ENCODE measurements at places on chromosomes 3 and 15.

DNA sequence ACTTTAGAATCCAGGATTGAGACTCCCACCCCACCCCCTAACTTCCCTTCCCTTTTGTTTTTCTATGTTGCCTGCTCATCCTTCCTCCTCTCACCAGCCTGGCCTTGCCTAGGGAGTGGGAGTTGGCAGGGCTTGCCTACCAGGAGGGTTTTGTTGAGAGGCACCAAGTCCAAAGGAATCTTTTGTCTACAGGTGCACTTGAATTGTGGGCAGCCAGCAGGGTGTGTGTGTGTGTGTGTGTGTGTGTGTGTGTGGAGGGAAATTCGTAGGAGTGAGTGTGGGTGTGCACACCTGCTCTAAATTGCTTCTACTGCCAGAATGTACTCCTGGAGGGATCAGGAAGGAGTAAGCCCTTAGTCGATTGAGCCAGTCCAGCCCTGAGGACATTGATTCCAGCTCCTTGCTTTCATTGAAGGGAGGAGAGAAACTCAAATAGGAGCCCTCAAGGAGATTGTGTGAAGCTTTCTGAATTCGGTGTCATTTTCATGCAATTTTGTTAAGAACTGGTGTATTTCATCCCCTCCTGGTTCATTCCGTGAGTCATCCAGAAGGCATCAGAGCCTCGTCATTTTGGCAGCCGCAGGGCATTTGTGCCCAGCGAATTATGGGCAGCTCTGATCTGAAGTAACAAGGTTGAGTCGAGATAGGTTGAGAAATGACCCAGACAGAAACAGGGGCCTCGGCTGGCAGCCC is 112.1 kb downstream of the SLCO3A1 start:
- no peak for DNase-seq

DNA sequence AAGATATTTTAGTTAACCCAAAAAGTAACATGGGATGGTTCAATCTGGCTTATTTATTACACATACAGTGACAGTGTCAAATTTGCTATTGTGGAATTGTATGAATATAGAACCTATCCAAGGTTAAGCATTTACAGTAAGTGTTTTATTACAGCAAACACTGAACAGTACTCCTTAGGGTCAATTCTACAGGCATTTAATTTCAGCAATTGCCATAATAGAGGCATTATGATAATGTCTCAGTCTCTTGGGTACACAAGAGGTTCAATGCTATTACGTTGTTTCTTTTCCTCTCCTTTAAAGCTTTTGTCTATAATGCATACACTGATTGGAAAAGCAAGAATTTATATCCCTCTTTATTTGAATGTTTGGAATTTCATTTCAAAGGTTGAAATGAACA is 275.7 kb upstream of the NAALADL2 start:
- DNase-seq, result no peak

GRCh38 chr3:50270422-50271224 is 1.7 kb downstream of the SEMA3B start:
- DNase-seq, result no peak

DNA sequence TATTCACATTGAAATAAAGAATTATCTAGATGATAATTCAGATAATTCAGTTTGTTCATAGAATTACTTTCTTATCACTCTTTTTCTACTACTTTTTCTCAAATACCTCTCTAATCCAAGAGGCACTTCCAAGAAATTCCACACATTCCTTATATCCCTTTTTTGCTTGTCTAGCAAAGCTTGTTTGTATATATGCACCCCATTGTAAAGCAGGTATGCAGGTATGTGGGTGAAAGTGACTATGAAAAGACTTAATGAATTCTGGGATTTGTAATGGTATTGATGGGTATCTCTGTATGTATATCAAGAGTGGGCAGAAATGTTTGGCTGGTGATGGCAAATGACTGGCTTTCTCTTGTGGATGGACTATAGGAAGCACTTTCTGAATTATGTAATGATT is 94.1 kb upstream of the FGF7 start:
- no peak for DNase-seq

DNA sequence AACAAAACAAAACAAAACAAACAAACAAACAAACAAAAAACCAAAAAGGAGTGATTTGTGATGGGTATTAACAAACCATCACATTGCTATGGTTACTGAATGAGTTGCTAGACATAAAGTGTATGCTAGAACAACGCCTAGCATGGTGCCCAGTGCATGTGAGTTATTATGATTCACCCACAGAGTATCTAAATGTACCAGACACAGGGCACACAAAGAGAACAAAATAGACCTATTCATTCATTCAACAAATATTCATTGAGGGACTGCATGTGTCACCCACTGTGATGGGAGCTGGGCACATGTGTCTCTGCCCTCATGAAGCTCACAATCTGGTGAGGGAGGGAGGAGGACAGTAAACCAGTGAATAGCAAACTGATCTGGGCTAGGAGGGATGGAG is 11.6 kb upstream of the ACAN start:
- no peak for DNase-seq

DNA sequence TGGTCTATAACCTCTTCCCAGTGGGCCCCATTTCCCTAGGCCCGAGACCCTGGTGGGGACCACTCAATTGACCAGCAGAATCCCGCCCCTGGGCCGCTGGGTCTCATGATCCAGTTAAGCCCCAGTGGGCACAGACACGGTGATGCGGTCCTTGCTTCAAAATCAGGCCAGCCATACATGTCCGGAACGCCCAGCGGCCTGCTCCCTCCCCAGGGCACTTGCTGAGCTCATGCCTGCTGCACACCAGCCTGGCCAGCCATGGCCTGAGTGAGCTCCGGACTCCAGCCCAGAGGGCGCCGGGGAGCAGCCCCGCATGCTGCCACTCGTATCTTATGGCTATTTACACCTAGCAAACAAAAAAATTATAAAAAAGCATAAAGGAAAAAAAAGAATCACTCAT is 34.4 kb upstream of the IQSEC1 start:
- DNase-seq, result no peak

GRCh38 chr3:193301433-193301832 is 60.4 kb downstream of the PLAAT1 start:
- no peak for DNase-seq

DNA sequence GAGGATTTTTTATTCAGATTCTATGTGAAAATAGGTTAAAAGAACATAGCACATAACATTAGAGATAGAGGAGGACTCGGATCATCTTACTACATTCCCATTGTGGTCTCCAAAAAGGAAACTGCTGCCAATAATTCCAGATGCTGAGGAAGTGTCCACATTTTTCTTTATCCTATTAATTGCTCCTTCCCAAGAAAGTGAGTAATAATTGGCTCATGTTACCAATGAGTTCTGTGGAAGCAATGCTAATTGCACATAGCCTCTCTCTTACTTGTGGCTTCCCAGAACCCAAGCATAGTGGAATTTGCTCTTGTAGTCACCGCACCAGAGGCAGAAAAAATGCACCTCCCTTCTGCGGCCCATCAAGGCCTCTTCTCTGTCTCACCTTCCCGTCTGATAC is 208.4 kb downstream of the PLOD2 start:
- no peak for DNase-seq

- no peak for DNase-seq
Observed at GRCh38 chr3:45676325-45677032, 12.7 kb upstream of the SACM1L start.

- DNase-seq, result no peak
Observed at GRCh38 chr3:112735926-112736325, 95.0 kb upstream of the CCDC80 start.

DNA sequence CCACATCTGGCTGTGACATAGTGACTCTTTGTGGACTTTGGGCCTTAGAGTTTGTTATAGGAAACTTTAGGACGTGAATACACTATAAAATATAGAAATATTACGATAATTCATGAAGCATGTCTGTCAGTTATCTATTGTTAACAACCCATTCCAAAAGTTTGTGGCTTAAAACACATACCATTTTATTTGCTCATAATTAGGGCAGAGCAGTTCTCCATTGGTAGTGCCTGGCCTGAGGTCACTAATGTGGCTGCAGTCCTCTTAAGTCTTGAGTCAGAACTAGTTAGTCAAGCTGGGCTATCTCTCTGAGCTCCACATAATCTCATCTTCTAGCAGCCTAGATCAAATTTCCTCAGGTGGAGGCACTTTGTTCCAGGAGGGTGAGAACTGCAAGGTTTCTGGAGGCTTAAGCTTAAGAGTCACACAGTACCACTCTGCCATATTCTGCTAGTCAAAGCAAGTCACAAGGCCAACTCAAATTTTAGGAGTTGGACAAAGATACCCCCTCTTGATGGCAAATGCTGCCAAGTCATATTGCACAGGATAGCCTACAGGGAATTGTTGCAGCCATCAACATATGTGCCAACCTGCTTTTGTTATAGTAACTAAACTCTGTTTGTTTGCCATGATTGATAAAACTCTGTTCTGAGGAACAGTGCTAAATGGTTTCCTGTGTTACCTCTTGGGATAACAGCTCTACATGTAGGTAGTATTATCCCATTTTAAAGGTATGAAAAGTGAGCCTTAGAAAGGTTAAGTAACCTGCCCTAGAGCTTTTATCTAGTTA is 8.7 kb downstream of the ATXN7 start:
- no peak for DNase-seq

- no peak for DNase-seq
Observed at GRCh38 chr3:194073926-194074325, 62.0 kb upstream of the HES1 start.

DNA sequence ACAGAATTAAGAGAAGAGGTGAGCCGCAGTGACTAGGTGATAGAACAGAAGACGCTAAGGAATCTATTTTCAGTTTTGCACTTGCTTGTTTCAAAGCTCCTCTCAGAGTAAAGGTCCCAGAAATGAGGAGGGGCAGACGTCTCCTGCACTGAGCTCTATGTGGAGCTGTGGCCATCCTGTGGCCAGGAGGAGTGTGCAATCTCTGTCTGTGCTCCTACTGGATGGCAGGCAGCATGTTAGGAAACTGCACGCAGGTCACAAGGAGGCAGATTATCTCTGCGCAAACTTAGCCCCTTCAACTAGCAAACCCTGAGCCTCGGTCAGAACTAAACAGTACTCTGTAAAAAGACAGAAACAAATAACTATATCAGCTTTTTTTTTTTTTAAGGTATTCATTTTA is 31.1 kb upstream of the PPIB start:
- DNase-seq, result no peak

DNA sequence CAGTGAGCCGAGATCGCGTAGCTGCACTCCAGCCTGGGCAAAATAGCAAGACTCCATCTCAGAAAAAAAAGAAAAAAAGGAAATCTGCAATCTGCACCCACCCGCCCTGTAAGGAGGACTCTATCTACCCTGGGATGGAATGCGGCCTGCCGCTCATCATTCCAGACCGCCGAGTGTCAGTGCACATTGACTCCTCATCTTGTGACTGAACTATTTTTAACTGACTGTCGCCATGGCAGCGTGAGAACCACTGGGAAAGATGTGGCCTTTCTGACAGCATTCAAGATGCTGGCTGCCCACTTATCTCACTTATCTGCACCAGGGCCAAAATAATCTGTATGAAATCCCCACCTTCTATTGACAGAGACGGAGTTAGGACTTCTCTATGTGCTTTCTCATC is 38.8 kb upstream of the ANKRD34C start:
- no peak for DNase-seq

- DNase-seq, result peak; percentile 50
Observed at GRCh38 chr15:78177447-78177873, 28.3 kb downstream of the IDH3A start.

DNA sequence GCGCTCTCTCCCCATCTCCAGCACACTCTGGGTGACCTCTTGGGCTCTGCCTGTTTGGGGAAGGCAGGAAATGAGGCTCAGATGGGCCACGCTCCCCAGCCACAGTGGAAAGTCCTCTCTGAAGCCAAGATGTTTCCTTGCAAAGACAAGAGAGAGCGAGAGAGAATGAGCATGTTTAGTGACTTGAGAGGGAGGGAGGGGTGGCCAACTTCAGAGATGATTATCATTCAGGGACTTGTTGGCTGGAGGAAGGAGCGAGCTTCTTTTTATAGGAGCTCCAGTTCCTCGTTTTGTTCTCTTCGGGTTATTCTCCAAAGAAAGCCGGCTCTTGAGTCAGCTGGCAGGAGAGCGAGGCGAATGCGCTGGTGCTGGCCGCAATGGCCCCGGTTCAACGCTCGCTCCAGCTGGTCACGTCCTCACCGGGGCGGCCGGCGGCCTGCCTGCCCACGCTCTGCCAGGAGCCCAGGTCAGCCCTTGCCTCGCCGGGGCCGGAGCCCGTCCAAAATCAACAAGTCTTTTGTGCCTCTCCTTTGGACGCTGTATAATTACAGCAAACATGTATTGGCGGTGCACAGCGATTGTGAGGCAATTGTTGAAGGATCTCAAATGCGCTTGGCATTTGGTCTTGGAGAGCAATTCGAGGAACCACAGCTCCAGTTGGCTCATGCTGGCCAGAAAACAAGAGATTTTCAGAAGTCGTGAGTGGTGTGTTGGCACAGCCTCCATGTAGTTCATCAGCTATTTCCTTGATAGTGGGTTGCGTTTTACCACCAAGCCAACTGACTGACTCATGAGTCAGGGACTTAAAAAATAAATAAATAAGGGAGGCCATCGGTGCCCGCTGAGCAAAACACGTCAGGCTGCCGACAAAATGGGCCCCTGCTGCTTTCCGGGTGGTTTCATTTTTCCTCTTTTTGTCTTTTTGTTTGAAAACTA is 288.6 kb downstream of the UACA start:
- peak; percentile 96 for DNase-seq

DNA sequence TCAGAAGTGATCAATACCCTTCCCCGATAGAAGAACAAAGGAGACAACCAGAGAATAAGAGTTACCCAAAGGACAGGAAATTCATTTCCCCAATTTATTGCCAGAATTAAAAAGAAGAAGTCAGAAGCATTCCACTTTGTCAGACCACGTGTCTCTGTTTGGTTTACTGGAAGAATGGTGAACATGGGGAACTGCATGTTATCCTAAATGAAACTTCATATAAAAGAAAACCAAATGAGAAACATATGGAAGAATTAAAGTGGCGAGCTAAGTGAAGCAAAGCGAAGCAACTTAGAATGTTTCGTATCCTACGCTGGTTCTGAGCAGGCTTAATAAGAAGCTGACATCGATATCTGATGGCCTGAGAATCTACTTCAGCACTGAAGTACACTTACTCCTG is 190.7 kb downstream of the MAGI1 start:
- no peak for DNase-seq

DNA sequence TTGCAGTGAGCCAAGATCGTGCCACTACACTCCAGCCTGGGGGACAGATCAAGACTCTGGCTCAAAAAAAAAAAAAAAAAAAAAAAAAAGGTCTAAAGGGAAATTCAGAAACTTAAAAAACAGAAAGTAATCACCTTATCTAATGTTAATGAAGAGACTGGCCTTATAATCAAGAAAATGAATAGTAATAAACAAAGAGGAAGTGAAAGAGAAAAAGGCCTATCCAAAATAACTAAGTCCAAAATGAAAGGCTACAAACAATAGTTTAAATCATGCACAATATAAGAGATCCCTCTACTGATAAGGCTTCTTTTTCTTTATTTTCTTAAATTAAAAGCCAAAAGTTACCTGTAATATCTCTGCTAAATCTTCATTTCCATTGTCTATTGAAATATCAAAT is 37.1 kb upstream of the HDC start:
- DNase-seq, result no peak

Data from common myeloid progenitor, CD34-positive (primary cell).